ENCODE measurements at places on chromosomes 13 and 19.

DNA sequence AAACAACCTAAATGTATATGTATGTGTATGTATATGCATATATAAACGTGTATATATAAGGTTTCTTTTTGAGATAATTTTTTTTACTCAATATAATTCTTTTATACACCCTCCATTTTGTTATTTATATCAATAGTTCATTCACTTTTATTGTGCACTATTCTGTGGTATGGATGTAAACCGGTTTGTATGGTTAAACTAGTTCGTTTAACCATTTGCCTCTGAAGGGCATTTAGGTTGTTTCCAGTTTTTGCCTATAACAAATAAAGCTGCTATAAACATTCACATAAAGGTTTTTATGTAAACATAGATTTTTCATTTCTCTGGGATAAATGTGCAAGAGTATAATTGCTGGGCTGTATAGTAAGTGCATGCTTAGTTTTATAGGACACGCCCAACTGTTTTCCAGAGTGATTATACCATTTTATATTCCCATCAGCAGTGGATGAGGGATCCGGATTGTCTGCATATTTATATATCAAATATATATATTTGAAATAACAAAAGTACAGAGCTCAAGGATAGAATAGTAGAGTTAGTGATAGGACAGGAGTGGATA, 380.3 kb downstream of the TSHZ3 start:
- DNase-seq, result no peak

GRCh38 chr13:38582133-38582532, 104.7 kb upstream of the FREM2 start:
- peak; percentile 56 for DNase-seq

GRCh38 chr13:51562011-51562671, 22.1 kb upstream of the WDFY2 start:
- no peak for DNase-seq

- DNase-seq, result no peak
Measured at GRCh38 chr13:102536695-102537485, 59.9 kb upstream of the TPP2 start.

DNA sequence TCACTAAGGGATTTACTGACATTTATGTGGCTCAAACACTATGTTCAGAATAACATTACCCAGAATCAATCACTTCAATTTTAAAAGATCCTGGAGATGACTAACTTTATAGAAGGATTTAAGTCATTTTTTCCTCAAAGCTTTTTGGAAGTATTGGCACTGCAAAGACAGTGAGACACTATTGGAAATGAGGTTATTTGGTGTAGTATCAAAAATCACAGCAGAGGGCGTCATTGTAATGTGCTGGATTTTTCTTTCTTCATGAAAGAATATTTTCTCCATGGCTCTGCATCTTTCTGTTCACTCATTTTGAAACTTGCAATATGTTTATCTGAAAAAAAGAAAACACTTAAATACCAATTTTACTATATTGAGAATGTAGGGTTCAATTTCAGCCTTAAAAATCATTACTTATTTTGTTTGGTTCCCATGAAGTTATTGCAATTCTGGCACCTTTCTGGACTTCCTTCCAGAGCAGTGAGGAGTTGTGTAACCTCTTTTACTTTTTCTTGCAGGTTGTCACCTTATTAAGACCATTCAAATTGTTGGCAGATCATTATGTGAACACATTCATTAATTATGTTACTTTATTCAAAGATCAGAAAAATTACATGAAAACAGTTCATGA, 3.7 kb upstream of the CSNK1A1L start:
- DNase-seq, result no peak
